Activated B cell treated with CpG ODN at 0.5 μM for 24 hours (primary cell): ENCODE measurements at places on chromosomes 3 and 15. TPM values are rescaled to one million over a fixed set of nuclear protein-coding genes. Genes with fewer than 3 reads are reported as not detected.

DNA sequence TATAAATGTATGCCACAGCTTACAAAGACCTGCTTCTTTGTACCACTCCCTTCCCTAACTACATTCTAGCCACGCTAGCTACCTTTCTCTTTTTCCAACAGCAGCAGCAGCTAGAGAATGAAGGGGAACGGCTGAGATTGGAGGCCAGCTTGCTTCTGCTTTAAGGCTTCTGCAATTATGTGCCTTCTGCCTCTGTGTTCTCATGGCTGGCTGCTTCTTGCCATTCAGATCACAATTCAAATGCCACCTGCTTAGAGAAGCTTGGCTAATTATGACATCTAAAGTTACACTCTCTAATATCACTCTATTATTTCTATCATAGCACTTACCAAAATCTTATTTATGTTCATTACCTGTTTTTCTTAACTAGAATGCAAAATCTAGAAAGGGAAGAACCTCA is 95.2 kb downstream of the RYK start:
- no peak for DNase-seq

DNA sequence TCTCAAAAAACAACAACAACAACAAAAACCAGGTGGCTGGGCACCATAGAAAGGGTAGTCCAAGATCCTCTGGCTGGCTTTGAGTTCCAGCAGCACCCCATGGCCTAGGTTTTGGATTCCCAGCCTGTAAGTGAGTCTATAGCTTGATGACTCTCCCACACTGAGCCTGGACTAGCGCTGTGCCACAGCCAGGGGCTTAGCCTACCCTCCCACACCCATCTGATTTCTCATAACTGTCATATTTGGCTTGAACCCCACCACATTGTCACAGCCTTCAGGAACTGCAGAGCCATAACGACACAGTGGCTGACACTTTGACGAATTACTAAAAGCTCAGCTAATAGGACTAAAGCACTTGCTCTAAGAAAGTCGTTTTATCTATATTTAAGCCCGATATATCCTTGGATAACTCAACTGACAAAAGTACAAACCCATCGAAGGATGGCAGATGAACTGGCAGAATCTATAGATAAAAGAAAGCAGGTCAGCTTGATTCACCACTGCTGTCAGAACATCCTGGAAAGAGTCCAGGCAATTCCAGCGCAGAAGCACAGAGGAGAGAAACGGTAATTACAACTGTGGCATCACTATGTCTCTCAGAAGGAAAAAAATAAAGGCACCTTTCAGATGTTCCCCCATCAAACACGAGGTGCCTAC is 62.1 kb downstream of the HOMER2 start:
- DNase-seq: no peak

DNA sequence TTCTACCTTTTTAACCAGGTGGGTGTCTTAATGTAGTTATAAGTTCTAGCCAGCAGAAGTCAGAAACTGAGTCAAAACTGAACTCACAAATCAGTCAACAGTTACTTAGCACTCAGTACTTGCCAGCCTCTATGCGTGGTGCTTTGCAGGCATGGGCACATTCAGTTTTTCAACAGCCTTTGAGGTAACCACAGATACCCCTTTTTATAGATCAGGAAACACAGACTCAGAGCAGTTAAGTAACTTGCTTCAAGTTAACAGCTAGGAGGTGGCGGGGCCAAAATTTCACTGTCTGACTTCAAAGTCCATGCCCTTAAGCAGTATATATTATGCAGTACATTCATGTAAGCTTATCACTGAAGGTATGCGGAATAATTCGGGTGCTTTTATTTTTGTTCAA is 139.4 kb downstream of the FHIT start:
- DNase-seq: no peak

- no peak for DNase-seq
These were observed 10.6 kb upstream of the ITPKA start for GRCh38 chr15:41483115-41483514.

DNA sequence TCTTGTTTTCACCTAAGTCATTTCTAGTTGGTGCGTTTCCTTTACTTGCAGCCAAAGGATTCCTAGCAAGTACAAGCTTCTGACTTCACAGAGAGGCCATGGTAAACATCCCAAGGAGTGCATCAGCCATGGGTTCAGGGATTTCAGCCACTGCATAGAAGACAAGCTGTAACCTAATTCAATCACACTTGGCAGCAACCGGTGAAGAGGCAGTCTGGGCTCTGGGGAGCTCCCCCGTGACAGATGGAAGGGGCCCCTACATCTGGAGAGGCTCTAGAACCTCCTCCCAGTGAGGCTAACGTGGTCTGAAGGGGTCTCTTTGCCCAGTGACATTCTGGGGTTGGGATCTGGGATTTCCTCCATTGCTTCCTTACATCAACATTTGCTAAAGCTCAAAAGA is 8.4 kb upstream of the SNRPA1 start:
- no peak for DNase-seq

- DNase-seq: no peak
These were observed 35.2 kb downstream of the DNASE1L3 start for GRCh38 chr3:58175437-58176184.

DNA sequence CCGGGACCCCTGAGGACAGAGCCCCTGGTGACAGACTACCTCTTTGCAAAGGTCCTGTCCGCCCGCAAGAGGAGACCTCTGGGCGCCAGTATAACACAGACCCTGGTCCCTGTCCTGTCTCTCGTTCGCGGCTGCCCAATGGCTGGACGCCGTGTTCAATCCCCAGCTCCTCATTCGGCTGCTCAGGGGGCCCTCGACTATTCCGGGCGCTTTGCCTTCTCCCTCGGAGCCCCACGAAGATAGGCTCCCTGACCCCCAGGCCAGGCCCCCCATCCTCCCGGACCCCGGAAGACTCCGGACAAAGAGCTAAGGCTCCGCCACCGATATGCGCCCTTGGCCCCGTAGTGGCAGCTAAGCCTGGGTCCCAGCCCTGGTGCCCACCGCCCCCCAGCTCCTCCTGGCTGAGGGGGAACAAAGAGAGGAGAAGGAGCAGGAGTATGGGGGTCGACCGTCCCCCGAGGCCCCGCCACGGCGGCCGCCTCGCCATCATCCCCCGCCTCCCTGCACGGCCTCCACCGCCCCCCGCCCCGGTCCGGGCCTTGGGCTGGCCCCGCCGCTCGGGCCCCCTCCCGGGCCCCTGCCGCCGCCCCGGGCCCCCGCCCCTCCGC is 437 bp downstream of the CELSR3 start:
- no peak for DNase-seq

DNA sequence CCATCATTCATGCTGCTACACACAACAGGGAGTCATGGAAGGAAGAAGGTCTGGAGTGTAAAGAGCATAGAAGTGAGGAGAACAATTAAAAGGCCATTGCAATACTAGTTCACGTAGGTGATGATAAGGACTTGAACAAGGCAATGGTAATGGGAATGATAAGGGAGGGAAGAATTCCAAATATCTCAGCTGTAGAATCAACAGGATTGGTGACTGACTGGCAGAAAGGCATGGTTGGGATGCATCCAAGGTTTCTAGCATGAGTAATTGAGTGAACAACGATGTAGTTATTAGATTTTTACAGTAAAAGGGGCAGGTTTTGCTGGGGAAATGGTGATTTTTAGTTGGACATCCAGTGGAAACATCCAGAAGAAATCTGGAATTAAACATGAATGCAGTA is 2.4 kb upstream of the SEC62 start:
- DNase-seq: no peak

The DPH6 gene
- 18.8 and 20.8 TPM in 2 replicates for total RNA-seq

The ECE2 gene
- not detected in 2 replicates for total RNA-seq
